ENCODE measurements at places on chromosomes 2 and 18.

GRCh38 chr2:3644246-3644525 is 13.8 kb upstream of the ALLC start:
- DNase-seq, result no peak

- DNase-seq, result no peak
Measured at GRCh38 chr2:41892476-41892875, 155.3 kb upstream of the PKDCC start.

- peak; percentile 83 for DNase-seq
Measured at GRCh38 chr18:45168866-45169600, 446.2 kb upstream of the SLC14A2 start.

DNA sequence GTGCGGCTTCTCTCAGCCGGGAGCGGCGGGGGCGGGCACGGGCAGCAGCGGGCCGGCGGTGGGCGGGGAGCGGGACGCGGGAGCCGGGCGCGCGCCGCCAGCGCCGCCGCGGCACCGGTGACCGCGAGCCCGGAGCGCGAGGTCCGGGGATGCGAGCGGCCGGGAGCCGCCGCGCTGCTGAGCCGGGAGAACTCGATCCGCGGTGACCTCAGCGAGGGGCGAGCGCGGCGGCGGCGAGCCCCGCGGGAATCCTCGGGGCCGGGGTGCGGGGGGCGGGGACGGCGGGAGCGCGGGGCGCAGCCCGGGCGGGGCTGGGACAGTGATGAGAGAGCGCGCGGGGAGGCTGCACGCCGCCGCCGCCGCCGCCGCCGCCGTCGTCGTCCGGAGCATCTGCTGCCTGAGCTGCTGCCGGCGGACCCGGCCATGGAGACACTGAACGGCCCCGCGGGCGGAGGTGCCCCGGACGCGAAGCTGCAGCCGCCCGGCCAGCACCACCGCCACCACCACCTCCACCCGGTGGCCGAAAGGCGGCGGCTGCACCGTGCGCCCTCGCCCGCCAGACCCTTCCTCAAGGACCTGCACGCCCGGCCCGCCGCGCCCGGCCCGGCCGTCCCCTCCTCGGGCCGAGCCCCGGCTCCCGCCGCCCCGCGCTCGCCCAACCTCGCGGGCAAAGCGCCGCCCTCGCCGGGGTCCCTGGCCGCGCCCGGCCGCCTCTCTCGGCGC is at the start of gene MTCL1:
Gene MTCL1 (plus strand): TSS at position 319 of the 723 bp plus-strand sequence. CDS start 105 bp downstream, at position 424.
- peak; percentile 53 for DNase-seq

DNA sequence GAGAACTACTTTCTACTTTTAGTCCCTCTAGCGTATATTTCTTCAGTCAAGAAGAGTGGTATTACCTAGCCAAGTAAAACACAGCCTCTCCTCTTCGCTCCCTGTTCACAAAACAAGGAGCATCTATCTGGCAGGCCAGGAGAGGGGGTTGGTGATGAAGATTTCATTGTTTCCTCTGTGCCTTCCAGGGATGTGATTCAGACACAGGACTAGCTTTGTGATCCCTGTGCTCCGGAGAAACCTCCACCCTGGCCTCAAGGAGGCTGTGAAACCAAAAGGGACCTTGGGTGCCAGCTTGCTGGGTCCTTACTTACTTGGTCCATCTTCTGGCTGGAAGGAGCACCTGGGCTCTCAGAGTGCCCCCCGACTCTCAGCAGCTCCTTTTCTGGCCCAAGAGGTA is 5.7 kb downstream of the RHOB start:
- no peak for DNase-seq

DNA sequence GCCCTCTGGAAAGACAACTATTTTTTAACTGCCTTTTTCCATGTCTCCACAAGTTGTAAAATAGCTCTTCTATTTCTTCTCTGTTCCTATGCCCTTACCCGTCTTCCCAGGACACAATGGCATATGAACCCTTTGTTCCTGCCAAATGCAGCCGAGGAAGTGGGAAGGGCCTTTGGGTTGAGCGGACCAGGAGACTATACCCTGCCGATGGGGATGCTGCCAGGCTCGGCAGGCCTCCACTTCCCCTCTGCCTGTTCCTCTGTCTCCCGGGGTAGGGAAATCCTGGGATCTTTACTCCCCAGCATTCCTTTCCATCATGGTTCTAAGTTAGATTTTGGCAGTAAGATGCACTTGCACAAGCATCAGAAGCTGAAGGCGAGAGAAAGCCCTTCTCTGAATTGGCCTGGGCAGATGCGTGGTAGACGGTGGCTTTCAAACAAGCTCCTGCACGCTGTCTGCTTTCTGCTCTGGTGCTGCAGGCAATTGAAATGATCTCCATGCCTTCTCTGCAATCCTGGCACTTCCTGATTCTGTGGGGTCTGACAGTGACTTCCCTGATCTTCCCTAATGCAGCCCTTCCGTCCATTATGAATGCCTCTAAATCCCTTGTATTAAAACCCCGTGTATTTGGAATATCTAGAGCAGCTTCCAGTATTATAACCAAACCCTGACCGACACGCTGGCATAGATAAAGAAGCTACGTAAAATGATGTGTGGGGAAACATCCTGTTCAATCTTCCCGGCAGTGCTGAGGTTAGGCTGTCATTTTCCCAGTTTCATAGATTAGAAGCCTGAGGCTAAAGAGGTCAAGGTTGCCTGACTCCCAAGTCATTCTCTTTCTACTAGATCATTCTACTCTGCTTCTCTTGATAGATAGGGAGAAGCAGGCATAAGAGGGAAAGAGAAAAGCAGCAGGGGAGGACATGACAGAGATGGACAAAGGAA is 69.8 kb downstream of the MCFD2 start:
- DNase-seq, result no peak

DNA sequence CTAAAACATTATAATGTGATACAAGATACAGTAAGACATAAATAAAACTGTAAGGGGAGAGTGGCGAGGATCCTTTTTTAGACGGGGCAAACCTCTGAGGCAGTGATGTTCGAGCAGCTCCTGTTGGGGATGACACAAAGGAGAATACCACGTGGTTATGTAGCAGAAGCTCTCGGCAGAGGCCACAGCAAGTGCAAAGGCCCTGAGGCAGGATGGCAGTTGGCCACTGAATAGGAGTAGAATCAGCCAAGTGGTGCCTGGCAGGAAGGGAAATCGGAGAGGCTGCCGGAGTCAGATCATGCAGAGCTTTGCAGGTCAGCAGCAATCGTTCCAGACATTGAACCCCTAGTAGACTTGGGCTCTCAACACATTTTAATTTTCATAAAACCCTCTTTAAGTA is 19.1 kb downstream of the NOSTRIN start:
- DNase-seq, result no peak

- no peak for DNase-seq
Measured at GRCh38 chr2:224136396-224136795, 97.3 kb upstream of the SERPINE2 start.

DNA sequence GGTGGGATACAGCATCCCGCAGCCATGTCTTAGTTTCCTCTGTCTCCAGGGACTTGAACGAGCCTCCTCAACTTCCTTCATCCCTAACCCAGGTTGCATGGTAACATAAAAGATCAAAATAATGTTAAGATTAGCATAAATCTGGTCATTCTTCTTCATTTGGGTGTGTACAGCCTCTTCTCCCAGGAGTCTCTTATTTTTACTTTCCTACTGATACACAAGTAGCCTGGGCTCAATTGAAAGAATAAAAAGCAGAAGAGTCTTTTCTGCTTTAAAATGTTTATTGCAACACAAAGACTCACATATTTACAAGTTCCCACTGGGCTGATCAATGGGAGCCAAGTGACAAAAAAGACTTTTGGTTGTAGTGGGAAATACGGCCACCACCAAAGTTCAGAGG is 137.9 kb upstream of the PID1 start:
- no peak for DNase-seq

GRCh38 chr2:16615246-16615645 is 50.4 kb downstream of the CYRIA start:
- DNase-seq, result no peak

DNA sequence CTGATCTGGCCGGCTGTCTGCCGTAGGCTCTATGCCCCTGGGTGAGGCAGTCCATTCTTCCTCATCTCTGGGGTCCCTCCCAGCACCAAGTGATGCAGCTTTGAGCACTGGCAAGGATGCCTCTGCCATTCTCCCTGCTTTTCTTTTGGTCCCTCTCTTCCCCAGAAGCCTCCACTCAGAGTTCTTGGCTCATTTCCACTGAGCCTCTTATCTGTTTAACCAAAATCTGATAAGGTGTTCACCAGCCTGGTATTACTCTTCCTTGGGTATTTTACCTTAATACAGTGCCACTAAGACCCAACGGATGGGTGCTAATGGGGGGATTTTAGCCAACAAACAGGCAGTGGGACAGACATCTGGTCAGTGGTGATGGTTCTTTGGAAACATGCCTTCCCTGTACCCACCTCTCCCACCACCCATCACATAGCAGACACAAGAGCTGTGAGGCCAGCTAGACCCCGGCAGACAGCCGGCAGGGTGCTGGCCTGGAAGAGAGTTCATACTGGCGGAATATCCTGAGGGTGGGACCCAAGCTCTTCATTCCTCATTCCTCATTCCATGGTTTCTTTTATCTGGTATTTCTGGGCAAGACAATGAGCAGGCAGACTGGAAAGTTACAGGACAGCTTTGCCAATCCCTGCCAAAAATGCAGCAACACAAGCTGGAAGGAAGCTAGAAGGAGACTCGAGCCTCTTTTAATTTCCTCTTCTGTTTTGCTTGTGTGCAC is 34.6 kb downstream of the ZBTB7C start:
- DNase-seq, result no peak

- DNase-seq, result peak; percentile 63
Measured at GRCh38 chr2:241161646-241162281, 11.5 kb downstream of the PPP1R7 start.

- DNase-seq, result no peak
Measured at GRCh38 chr18:35485852-35486251, 11.9 kb downstream of the INO80C start.

DNA sequence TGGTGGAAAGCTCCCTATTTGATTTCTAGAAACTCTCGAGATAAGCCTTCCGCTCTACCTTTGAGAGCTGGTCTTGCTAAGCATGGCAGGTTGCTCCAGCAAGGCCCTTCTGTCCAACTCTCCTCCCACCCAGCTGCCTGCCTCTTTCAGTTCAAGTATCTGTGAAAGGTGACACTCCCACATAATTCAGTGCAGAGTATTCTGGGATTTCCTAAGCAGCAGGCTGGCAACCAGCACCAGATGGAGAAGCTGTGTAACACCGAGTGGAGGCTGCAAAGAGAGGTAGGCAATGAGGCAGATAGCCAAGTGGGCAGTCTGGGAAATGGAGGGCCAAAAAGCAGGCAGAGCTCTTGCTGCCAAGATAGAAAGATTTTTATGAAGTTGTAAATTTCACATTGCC is 88.4 kb upstream of the CAVIN2 start:
- DNase-seq, result no peak

GRCh38 chr18:35282353-35282752 is 7.7 kb downstream of the ZSCAN30 start:
- DNase-seq, result peak; percentile 87

- peak; percentile 60 for DNase-seq
Measured at GRCh38 chr2:44715671-44716081, 225.8 kb upstream of the SIX3 start.

DNA sequence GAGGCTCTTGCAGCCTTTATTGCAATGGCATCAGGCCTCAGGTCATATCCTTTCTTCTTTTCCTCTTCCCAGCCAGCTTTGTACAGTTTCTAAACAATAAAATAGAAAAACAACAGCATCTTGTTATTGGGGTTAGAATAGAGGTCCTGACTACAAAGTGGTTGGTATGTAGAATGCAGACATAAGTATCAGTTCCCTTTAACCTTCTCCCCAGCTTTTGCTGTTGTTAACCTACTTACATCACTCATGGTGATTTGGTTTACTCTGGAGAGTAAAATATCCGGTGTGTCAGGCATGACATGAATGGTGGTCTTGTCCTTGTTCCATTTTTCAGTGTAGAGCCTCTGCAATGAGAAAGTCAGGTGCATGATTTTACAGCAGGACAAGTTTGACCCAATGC is 69.8 kb downstream of the NEB start:
- no peak for DNase-seq

DNA sequence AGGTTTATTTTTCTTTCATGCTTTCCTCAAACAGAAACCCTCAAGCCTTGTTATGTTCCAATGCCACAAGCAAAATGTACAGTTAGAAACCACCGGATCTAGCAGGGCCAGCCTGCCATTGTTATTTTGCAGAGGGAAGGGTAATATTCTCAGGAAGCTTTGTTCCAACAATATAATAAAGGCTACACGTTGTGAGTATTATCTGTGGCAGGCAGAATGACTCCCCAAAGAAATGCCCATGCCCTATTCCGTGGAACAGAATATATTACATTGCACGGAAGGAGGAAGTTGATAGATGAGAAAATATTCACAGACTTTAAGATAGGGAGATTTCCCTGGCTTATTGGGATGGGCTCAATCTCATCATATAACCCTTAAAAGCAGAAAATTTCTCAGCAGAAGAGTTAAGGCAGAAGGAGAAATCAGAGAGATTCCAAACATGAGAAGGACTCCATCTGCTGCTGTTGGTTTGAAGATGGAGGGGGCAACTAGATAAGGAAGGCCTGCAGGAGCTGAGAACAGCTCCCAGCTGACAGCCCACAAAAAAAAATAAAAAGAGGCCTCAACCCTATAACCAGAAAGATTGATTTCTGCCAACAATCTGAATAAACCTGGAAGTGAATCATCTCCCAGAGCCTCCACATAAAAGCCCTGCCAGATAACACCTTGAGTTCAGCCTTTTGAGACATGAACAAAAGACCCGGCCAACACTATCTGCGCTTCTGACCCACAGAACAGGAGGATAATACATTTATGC is 466.6 kb downstream of the LPIN1 start:
- no peak for DNase-seq

Data from HFFc6 (cell line).